Immature natural killer cell (primary cell): ENCODE measurements at places on chromosomes 2 and 18. TPM values are rescaled to one million over a fixed set of nuclear protein-coding genes. Genes with fewer than 3 reads are reported as not detected.

FLACC1 gene
- polyA plus RNA-seq: 0.46 TPM

UGP2 gene
- polyA plus RNA-seq: 151 TPM

SERPINB12 gene
- polyA plus RNA-seq: not detected

CRYGD gene
- not detected for polyA plus RNA-seq

ATL2 gene
- 15.7 TPM for polyA plus RNA-seq

CCL20 gene
- not detected for polyA plus RNA-seq

CCBE1 gene
- polyA plus RNA-seq: not detected

NEDD4L gene
- polyA plus RNA-seq: 2.0 TPM

KCNG2 gene
- polyA plus RNA-seq: not detected

DOK6 gene
- polyA plus RNA-seq: 0.54 TPM

IL18RAP gene
- polyA plus RNA-seq: 60.8 TPM

ADCYAP1 gene
- polyA plus RNA-seq: not detected

FHOD3 gene
- not detected for polyA plus RNA-seq

VSNL1 gene
- not detected for polyA plus RNA-seq

SLC66A3 gene
- 88.2 TPM for polyA plus RNA-seq

GALR1 gene
- polyA plus RNA-seq: not detected

LONRF2 gene
- polyA plus RNA-seq: not detected

CROCC2 gene
- not detected for polyA plus RNA-seq

CMPK2 gene
- 10.9 TPM for polyA plus RNA-seq

MATN3 gene
- polyA plus RNA-seq: not detected

QPCT gene
- polyA plus RNA-seq: 2.4 TPM

DNAJC27 gene
- 2.2 TPM for polyA plus RNA-seq

PDE11A gene
- polyA plus RNA-seq: not detected
